ENCODE measurements at places on chromosomes 2 and 18. TPM values are rescaled to one million over a fixed set of nuclear protein-coding genes. Genes with fewer than 3 reads are reported as not detected.

Gene COL4A3
- 29.6 TPM for total RNA-seq

- no peak for DNase-seq
Observed at GRCh38 chr18:46719388-46719787, 37.5 kb downstream of the ST8SIA5 start.

- DNase-seq = no peak
Observed at GRCh38 chr2:18180031-18180610, 301.7 kb downstream of the KCNS3 start.

DNA sequence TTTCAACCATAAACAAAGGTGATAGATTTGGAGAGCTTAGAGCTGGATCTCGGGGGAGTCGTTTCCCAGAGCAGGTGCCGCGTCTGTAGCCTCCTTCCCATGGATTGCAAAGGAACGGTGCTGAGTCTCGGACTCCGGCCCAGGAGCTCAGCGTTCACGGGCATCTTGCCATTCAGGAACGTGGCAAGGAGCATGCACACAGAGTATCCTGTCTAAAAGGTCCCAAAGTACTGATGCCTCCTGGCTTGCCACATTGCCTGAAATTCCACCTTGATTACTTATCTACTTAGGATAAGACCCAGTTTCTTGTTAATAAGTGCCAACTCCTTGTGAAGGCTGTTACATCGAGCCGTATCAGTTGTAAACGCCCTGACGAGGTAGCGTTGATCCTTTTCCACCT, 197.8 kb upstream of the MYT1L start:
- DNase-seq = no peak

GRCh38 chr18:25503567-25504081, 151.7 kb upstream of the ZNF521 start:
- peak; percentile 3 for DNase-seq

DNA sequence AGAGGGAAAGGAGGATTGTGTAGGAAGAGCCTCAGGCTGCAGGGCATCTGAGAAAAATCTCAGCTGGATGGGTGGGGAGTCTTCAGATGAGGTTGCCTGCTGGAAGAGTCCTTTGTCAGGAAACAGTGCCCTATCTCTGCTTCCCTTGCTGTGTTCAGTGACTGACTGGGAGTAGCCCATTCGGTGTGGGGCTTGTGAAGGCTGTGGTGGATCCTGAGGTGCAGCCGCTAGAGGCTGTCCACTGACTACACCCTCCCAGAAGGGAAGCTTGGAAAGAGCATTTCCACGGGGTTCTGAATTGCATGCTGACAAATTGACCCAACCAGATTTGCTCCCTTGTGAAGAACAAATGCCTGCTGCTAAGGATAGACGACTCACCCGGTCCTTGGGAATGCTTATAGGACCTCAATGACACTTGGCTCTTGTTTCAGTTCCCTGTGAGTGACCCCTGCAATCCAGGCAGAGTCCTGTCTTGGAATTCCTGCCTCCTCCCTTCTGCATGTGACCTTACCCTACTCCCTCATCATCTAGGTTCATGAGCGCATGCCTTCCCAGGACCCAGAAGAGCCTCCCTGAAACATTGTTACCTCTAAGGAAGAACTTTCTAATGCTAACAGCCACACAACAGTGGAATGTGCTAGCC, 109.7 kb upstream of the FAM136A start:
- no peak for DNase-seq

GRCh38 chr18:31667185-31667584, 17.2 kb downstream of the B4GALT6 start:
- no peak for DNase-seq

GRCh38 chr18:69300185-69300584, 100.5 kb upstream of the DOK6 start:
- DNase-seq = no peak

Measured in thoracic aorta (tissue), 2 donors.